ENCODE measurements at places on chromosomes 2 and 18.

DNA sequence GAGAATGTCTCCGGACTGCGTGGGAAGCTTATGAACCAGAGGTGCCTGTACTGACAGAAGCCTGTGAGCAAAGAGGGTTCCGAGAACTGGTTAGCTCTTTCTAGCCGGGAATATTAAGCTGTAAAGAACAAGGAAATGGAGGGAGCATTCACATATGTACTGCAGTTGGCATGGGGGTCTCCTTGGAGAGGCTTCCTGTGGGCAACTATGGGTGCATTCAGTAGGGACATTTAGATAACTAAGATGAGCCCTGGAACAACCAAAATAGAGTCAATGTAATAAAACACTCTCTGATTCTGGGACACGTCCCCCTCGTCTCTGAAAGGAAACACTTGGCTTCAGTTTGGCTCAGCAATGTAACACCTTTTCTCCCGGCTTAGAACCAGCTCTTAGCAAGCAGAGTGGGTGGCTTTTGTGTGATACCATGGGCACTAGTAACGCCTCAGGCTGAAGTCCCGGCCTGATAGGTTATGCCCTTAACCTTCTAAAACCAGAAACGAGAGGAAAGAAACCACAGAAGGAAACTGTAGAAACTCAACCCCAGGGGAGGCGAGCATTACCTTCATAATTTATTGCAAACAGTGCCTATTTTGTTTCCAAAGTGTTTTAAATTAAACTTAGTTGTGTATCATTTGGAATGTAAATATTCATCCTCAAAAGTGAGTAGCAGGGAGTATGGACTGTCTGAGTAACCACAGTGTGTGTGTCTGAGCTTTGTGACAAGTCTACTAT is 48.8 kb upstream of the LPIN2 start:
- DNase-seq = no peak

GRCh38 chr2:116819355-116819754 is 995.1 kb upstream of the DDX18 start:
- no peak for DNase-seq

- DNase-seq = no peak
Measured at GRCh38 chr2:234747833-234748559, 203.8 kb upstream of the SH3BP4 start.

GRCh38 chr18:28854964-28855363 is 678.0 kb upstream of the CDH2 start:
- DNase-seq = no peak

DNA sequence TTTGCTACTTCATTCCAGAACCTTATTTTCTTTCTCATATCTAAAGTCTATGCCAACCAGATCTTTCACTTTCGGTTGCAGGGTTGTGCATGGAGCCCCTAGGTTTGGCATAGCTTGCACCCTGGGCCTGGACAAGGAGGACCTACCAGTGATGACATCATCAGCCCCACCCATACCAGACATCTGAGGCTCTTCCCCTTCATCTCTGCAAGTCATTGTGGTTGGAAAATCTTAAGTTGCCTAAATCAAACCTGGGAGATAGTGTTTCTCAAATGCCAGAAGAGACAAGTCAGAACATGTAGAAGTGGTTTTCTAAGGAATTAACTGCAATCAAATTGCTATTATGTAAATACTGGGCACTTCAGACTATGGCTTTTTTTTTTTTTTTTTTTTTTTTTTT is 363.3 kb downstream of the ZNF516 start:
- peak; percentile 52 for DNase-seq

DNA sequence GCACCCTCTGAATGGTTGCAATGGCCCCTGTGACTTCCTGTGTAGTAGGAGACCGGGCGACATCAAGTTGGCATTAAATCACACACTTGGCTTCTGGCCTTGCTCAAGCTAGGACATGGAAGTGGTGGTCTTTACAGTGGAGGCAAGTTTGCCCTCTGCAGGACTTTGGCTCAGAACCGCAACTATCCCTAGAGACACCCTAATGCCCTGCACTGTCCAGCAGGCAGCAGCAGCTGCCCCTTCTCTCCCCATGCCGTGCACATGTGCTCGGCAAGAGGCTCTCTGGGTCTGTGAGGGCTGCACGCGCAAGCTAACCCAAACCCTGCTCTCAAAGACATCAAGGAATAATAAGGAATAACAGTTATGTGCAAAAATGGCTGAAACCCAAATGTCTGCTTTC is 106.5 kb downstream of the COL6A3 start:
- DNase-seq = no peak

DNA sequence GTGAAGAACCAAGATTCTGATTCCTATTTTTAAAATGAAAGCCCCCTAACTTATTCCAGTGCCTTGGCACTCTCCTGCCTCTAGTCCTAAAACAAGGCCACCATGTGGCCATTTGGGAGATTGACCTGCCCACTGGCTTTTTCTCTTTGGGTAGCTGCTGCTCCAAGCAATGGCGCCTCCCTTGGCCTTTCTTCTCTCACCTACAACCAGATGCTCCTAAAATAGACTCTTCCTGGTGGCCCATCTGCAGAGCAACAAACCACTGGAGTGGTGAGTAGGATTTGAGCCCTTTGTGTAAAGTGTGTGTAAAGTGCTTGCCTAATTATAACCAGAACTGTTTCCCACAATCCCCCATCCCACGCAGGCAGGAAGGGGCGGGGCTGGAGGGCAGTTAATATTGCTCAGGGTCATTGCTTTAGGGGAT is 114.2 kb downstream of the FHOD3 start:
- peak; percentile 26 for DNase-seq

DNA sequence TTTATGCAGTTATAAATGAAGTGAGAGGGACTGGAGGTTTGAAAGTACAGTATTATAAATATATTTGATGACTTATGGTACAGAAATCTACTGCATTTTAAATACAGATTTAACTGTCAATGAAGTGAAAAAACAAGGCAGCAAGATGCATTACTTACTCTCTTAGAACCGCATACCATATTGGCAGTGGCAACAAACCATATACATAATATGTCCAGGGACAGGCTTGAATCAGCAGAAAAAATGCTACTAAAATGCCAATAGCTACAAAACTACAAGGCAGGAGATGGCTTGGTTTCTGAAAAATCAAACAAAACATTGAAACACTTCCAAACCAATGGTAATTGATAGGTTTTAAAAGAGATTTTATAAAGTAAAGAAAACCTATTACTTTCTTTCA is 77.2 kb downstream of the PIGN start:
- no peak for DNase-seq

GRCh38 chr2:222423632-222424275 is 589 bp upstream of the SGPP2 start:
- DNase-seq = no peak

- peak; percentile 63 for DNase-seq
Measured at GRCh38 chr2:9914384-9915065, 37.0 kb upstream of the GRHL1 start.

DNA sequence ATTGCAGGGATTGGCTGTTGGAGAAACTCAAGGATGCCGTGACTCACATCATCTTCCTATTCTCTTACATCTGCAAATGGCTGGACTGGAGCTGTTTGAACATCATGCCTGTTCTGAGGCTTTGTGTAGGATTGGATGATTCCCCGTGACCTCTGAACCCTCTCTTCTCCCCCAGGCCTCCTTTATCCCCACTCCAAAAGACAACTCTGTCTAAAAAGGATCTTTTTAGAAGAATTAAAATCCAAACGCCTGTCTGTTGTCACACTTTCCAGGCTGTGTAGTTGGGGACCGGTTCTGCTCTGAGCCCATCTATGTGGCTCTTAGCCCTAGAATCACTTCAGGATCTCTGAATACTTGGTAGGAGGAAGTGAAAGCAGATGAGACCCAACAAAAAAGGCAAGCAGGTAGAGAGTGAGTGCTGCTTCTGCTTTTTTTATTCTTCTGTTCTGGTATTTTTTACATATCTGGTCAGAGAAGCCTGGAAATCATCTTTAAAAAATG is 565 bp downstream of the SP140 start:
- no peak for DNase-seq

- no peak for DNase-seq
Measured at GRCh38 chr2:173410579-173410978, 55.9 kb downstream of the CDCA7 start.

DNA sequence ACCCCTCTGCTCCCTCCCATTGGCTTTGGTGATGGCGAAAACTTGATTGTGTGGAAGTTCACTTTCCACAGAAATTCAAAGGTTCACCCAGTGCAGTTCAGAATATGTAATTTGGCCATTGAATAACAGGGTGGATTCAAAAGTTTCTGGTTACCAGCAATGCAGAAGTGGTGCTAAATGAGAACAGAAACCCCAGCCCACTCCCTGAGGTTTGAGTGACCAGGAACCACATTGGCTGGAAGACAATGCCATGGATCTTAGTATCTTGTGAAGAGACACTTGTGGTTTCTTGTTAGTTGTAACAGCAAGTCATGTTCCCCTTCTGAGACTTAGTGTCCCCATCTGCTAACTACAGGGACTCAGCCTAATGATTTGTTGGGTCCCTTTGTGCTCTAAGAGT is 49.8 kb downstream of the QPCT start:
- no peak for DNase-seq

DNA sequence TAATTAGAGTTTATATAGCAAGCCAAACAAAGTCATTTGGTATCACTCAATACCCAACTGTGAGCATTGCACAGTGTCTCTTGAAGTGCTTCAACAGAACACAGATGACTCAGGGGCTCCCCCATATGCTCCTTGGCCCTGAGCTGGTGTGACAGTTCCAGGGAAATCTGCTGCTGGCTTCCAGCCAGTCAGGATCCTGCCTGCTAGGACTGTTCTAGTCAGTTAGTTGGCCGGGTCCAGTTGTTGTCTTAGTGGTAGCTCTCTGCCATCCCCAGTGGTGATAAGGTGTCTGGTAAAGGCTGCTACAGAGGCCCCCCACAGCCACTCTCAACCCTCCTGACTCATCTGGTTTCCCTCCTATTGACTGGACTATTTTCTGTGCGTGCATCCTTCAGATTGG is 100.3 kb downstream of the IRS1 start:
- no peak for DNase-seq

DNA sequence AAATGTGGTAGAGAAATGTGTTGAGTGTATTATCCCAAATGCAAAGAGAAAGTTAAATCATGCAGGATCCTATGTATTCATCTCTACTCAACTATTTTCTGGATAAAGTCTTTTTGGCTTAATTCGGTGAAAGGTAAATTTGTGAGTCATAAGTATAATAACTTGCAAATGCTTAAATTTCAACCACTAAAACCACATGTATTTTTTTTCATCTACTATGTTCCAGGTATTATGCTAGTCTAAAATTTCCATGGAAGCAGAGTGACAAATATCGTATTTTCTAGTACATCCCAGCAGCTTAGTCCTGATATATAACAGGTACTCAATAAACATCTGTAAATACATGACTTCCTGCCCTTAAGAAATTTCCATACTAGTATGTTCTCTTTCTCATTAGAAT is 6.2 kb downstream of the ALS2 start:
- no peak for DNase-seq

- no peak for DNase-seq
Measured at GRCh38 chr2:174815526-174815925, 51.3 kb upstream of the CHRNA1 start.

GRCh38 chr2:144513388-144514101 is 6.4 kb downstream of the ZEB2 start:
- DNase-seq = peak; percentile 55

DNA sequence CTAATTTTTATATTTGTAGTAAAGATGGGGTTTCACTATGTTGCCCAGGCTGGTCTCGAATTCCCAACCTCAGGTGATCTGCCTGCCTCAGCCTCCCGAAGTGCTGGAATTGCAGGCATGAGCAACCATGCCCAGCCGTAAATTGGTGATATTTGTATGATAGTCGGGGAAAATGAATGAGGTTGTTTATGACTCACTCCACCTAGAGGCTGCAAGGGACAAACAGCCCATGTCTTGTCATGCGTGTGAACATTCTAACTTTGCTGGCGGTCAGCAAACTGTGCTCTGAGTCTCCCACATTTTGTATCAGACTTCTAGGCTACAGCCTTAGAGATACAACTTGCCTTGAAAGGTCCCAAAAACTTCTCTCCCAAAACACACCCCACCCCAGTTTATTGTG is 133.5 kb upstream of the DTNA start:
- DNase-seq = no peak

DNA sequence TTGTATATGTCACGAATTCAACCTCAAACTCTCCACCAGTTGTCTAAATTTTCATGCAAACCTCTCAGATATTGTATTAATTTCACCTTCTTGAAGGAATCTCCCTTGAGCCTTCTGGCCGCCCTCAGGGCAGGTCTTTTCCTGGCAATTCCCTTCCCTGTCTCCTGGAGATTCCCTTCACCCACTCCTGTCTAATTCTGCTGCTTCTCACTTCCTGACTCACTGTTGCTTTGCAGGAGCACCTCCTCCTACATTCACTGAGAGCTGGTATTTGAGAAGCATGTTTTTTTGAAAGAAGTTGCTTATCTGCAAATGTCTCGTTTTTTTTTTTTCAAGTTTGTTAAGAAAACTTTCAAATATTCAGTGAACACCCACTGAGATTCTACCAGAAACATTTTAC is 79.9 kb upstream of the OTOS start:
- DNase-seq = no peak

- no peak for DNase-seq
Measured at GRCh38 chr18:10023853-10024570, 110.2 kb downstream of the VAPA start.

- no peak for DNase-seq
Measured at GRCh38 chr2:100218552-100218951, 76.2 kb upstream of the AFF3 start.

DNA sequence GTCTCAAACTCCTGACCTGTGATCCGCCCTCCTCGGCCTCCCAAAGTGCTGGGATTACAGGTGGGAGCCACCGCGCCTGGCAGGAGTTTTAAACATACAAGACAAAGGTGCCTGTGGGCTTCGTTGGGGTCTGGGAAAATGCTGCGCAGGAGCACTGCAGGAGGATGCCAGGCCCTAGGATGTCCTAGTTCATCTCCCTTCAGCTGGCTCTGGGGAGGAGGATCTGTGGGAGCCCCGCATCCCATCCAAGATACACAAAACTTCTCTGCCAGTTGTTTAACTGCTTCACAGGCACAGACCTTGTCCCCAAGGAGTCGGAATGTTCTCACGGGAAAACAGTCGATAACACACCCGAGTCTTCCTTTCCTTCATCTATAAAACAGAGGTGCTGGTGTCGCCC is 89.1 kb downstream of the POLR1A start:
- no peak for DNase-seq

DNA sequence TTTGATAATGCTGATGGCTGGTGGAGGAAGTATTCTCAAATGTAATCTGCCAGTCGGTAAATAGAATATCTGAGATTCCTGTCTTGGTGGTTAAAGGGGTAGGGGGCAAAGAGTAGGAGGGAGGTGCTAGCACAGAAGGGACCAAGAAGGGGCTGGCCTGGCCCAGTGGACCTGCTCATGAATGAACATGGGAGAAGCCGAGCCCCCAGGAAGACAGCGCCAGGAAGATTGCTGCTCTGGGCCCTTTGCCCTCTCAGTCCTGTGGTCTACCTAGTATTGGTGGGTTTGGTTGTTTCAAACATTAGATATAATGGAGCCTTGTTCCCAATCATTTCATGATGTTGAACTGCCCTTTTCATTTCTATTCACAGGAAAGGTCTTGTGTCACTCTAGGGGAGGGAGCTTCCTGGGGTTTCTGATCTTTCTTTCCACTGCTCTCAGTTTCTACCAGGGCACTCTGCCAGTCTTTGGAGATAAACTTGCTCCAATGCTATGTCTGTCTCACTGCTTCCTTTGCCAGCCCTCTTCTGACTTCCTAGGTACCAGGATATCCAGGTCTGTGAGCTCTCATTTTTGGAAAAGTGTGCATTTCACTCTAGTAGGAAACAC is 5.3 kb upstream of the MOCOS start:
- no peak for DNase-seq
